M059J (cell line): ENCODE measurements at places on chromosomes 4 and X. TPM values are rescaled to one million over a fixed set of nuclear protein-coding genes. Genes with fewer than 3 reads are reported as not detected.

GRCh38 chr4:24476282-24476681 lies 108.1 kb downstream of the DHX15 start:
- DNase-seq: no peak

GRCh38 chr4:118834960-118835569 lies 861 bp downstream of the SEC24D start:
- peak; percentile 92 for DNase-seq

GRCh38 chrX:97616883-97617530 lies 733.3 kb downstream of the RPA4 start:
- DNase-seq: peak; percentile 65

DNA sequence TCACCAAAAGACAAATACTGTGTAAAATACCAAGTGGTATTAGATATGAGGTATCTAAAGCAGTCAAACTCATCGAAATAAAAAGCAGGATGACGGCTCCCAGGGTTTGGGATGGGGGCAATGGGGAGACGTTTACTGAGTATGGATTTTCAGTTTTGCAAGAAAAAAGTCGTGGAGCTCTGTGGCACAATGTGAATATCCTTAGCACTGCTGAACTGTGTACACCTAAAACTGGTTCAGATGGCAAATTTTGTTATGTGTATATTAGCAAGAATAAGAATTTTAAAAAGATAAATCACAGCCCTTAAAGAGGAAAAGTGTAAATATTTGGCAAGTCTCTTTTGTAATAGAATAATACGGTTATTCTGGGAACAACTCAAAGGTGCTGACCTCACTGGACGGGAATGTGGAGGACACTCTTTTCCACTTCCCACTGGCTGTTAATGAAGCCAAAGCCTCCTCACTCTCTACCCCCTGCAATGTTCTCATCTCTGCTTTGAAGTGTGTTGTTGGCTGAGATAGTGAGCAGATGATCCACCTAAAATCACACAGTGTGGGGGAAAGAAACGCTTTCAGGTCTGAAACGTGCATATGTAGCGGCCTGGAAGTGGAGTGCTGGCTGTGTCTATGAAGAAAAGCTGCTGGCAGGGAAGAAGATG lies 49.2 kb downstream of the SEL1L3 start:
- peak; percentile 71 for DNase-seq

DNA sequence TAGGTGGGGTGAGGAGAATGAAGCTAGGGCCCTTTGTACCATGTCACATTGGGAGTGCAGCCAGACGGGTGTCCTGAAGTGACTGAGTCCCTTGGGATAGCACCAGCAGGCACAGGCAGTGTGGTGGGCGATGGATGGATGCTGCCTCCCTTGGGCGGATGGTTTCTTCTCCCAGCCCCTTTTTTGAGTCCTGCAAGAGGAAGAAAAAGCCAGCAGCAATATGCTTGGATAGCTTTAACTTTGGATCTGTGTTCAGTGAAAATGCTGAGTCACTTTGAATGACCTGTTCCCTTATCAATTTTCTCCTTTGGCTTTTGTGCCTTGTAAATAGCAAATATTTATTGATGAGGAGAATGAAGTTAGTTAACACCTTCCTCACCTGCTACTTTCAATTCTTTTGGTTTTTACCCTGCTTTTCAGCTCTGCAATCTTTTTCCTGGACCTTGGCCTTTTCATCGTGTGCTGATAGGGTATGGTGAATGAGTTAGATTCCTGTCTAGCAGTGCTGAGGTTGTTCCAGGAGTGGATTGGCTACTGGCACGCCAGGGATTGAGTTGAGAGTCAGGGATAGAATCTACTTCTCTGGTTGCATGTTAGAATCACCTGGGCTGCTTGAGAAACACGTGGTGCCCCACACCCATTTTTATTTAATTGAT lies 10.2 kb downstream of the DCUN1D4 start:
- no peak for DNase-seq

DNA sequence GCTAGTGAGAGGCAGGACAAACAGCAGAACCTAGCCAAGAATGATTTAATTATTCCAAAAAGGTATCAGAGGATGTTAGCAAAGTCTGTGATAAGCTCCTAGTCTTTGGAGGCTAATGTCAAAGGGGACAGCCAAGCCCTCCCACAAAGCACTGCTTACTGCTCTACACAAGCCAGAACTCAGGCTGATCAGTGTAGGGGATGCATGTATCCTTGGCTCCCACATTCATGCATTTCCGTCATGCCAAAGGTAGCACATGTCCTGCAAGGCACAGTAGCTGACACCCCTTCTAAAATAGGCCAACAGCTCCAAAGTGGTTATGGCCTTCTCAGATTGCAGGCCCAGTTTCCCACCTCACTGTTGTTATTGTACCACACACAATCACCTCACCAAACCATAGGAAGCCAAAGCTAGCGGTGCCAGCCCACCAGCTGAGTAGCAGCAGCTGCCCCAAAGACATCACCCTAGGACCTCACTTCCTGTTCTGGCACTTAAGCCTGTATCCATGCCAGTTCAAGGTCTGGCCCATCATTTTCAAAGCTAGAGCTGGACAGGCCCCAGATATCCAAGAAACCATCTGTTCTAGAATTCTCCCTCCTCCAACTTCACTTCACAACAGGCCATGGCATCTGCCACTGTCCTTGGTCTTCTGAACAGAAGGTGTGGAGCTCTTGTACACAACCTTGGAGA lies 40.9 kb downstream of the TSPAN5 start:
- no peak for DNase-seq

DNA sequence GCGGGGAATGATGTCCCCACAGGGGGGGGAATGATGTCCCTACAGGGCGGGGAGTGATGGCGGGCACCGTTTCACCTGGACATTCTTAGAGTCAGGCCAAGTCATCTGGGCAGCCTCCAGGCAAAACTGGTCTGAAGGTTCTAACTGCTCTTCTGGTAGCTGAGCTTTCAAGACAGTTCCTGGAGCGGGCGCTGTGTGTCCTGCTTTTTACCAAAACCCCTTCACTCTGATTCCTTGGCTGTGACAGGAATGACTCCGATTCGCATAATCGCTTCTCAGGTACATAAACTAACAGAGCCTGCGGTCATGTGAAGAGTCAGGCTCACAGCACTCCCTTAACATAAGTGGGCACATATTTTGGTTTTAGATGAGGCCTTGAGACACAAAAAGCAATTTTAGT lies 836.0 kb downstream of the TRIML1 start:
- DNase-seq: no peak

DNA sequence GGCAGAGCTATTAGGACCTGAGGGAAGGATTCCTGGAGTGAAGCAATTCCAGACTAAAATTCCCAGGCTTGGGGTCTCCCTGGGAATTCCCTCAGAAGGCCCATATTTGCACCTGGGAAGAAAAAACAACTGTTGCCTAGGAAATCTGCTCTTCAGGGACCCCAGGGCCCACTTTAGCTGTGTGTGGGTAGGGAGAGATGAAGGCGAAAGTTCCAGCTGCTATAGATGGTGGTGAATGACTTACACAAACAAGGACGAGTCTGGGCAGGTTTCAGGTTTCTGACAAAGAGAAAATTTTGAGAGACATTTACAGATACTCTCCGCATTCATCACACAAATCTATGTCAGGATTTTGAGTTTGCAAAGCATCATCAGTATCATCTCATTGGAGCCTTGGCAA lies 126.1 kb downstream of the GPC3 start:
- no peak for DNase-seq

DNA sequence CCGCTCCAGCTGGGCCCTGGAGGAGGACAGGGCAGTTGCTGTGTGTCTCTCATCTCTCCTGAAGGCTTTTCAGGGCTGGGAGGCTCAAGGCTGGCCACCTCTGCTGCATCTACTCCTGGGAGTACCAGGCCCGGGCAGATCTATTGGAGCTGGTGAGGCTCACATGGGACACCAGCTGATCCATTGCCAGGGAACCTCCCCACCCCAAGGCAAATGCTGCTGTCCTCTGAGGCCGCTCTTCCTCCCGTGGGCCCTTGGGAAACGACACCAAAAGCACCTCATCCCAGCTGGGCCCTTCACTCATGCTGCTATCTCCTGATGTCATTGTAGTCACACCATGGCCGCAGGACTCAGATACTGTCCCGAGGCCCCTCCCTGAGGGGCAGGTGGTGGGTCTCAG lies 3.6 kb downstream of the UBL4A start:
- no peak for DNase-seq

PNCK gene
- total RNA-seq: not detected in 2 replicates

ARHGAP24 gene
- 7.9 and 14.2 TPM in 2 replicates for total RNA-seq

COL4A5 gene
- 2.2 and 7.2 TPM in 2 replicates for total RNA-seq
